ENCODE measurements at places on chromosomes 13 and 19.

GRCh38 chr19:15015946-15016542, 33.2 kb upstream of the CASP14 start:
- DNase-seq, result peak; percentile 65

- no peak for DNase-seq
Observed at GRCh38 chr13:64066711-64067110, 2651.1 kb upstream of the PCDH20 start.

DNA sequence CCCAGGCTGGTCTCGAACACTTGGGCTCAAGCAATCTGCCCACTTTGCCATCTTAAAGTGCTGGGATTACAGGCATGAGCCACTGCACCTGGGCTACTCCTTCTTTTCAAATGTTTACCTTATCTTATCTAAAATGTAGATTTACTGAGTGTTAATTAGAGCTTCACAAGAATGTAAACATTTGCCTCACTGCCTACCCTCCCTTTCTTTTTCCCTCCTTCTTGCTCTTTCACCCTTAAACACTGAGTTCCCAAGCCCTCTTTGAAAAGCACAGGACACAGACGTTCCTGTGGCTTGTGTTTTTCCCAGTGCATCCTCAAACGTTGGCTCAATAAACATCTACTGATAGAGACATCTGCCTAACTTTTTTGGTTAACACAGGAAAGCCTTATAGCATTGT, 32.7 kb upstream of the CYSLTR2 start:
- no peak for DNase-seq

DNA sequence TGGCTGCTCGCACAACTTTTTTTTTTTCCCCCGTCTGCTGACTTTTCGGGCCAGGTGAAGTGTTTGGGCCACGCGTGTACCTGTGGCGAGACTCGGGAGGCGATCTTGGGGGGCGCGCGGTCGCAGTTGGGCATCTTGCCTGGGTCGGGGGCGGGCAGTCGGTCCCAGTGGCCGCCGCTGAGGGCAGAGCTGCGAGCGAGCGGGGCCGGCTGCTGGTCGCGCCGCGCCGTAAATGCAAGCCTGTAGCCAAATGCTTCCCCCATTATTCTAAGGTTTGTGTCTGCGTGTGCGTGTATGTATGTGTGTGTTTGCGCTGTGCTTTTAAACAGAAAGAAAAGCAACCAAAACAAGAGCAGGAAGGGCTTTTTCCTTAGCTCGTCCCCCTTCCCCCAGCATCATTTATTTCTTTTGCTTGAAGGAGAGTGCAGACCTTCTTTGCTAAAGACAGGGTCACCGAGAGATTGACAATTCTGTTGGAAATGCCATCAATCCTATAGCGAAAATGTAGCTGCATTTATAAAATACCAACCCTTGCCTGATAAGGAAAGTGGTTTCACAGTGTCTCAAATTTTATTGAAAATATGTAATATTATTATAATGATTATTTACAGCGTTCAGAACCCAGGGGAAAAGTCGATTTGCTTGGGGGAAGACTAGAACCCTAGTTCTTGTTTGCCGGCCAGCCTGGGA, 143.2 kb upstream of the ZNF536 start:
- DNase-seq, result peak; percentile 55

GRCh38 chr13:22074403-22074802, 403.5 kb downstream of the FGF9 start:
- no peak for DNase-seq

GRCh38 chr19:44111910-44112463, 1.2 kb upstream of the ZNF225 start:
- DNase-seq, result peak; percentile 82

- peak; percentile 65 for DNase-seq
Observed at GRCh38 chr19:50551715-50552187, 16.5 kb downstream of the LRRC4B start.

DNA sequence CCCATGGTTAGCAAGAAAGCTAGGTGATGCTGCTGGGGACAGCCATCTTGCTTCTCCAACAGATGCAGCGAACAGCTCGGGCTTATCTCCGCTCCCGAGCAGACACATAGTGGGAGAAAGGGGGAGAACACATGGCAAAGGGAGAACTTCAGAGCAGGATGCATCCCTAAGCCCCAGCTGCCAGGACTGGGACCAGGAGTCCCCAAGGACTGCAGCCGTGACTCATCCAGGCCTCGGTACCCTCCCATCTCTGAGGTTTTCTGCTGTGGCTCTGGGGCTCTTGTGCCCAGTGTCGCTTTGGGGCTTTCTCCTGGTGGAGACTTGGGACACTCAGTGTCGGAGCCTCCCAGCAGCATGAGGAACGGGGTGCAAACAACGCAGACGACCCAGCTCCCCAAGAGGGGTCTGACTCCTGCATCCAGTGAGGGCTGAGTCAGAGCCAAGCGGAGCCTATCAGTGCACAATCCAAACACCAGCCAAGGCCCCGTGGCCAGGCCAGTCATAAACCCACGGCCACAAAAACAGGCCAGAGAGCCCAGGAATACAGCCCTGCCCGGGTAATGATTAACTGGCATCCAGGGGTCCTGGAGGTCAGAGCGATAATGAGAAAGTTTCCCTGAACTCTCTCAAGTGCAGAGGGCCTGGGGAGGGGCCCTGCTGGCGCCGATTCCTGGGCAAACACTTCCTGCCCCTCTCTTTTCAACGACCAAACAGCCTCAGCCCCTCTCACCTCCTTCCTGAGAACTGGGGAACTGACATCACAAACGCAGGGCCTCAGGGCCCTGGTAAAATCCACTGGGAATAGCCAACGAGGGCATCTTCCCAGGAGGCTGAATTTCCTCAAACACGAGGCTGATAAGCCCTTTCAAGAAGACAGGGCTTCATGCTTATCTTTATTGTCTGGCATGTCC, 202.9 kb downstream of the USP12 start:
- no peak for DNase-seq

- DNase-seq, result no peak
Observed at GRCh38 chr13:102848956-102849355, 3.1 kb downstream of the ERCC5 start.

DNA sequence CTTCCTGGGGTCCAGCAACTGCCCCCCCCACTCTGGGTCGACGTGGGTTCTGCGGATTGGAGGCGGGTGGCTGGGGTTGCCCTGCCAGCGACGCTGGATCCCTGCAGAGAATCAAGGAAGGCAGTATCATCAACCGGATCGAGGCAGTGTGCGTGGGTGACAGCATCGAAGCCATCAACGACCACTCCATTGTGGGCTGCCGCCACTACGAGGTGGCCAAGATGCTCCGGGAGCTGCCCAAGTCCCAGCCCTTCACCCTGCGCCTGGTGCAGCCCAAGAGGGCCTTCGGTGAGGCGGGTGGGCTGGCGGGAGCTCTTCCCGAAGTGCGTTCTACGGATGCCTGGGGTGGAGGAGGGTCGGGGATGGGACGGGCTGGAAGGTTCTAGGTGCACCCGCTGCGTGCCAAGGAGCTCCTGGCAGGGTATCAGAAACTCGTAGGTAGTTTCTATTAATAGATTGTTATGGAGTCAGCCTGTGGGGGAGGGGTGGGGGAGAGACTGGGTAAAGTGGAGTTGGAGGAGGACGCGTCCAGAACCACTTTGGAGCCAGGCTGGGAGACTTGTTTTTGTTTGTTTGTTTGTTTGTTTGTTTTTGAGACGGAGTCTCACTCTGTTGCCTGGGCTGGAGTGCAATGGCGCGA, 1.5 kb downstream of the GIPC3 start:
- DNase-seq, result no peak

DNA sequence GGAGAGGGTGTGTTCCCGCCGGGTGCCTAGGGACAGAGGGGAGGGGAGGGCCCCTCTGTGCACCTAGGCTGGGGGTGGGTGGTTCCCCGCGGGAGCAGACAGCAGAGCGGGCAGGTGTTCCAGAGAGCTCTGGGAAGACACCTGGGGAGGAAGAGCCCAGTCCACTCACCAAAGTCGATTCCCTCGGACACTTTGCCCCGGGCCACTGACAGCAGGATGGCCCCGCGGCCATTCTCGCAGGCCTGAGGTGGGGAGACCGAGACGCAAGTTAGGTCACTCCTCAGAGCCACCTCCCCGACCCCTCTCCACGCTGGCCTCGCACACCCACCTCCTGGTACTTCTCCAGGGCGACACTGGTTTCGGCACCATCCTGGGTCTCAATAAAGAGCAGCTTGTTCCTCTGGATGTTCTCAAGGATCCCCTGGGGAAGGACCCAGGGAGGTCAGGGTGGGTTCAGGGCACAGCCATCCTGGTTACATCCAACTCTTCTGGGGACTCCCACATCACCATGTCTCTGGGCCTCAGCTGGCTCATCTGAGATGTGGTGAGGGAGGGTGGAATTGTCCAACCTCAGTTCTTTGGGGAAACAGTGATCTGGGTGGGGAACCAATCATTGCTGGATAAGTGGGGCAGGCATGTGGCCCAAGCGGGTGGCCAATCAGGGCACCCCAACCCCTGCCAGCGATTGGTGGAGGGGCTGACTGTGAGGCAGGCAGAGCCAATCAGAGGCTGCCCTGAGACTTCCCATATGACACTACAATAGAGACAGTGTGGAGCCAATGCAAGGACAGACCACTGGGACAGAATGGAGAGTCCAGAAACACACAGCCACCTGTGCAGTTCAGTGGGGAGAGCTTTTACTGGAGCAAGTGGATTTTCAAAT, 12.6 kb downstream of the KLC3 start:
- no peak for DNase-seq

GRCh38 chr19:56120002-56120370, 1.1 kb downstream of the ZNF787 start:
- no peak for DNase-seq

GRCh38 chr19:57606931-57607330, 7.1 kb upstream of the ZNF134 start:
- DNase-seq, result no peak

DNA sequence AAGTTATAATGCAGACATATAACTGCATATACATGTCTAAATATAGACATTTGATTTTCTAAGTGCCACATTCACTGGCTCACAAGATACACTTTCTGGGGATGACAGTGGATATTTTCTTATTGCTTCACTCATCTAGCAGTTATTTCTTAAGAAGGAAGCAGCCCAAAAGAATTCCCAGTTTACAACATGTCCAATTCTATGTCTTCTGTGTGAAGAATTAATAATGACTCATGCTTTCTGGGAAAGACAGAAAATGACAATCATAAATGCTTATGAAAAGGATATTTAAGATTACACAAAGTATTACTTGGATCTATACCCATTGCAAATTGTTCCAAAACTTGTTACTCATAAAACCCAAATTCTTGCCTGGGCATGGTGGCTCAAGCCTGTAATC, 543.4 kb downstream of the SUCLA2 start:
- DNase-seq, result no peak

DNA sequence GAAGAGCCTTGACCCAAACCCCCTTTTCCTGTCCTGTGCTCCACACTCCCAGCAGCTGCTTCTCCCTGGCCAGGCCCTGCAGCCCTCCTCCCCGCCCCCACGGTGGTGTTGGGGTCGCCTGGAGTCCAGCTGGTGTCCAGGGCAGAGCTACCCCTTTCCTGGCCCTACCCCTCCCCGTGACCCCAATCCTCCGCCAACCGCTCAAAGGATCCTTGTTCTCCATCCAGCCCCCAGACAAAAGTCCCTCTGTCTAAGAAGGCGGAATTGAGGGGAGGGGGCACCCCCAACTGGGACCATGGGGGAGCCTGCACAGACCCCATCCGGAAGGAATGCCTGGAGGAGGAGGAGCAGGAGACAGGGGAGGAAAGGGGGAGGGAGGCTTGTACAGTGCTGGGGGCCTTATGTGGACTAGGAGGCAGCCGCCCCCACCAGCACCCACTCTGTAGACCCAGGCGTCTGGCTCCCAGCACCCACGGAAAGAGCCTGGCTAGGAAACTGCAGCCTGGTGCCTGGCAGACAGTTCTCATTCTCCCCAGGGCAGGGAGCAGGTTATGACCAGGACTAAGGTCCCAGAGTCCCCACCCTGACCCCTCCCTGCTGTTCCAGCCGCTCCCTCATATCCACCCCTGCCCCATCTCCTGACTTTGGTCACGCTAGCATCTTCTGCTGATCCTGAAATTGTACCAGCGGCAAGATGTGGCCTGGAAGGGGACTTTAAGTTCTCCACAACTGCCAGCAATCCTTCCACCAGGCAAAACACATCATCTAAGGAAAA, at the start of gene FXYD3:
FXYD3 (plus strand) TSS at position 647 of the 775 bp plus-strand sequence. CDS start 3,554 bp downstream, outside the sequence.
- DNase-seq, result no peak

Measured in ecto neural progenitor cell (in vitro differentiated cells).